ENCODE measurements at places on chromosomes 3 and 15.

DNA sequence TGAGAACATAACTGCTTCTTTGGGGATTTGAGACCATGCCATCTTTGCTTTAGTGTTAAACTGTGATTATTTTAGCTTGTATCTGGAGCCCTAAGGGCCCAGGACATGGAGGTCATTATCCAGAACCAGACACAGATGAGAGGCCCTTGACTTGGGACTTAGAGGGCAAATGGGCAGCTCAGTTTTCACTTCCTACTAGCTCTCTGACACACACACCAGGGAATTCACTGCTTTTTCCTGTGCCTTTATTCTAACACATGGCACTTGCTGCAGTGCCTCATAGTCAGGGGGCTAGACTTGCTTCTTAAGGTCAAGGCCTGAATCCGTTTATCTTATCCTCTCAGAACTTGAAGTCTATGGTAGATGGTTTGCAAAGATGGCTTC is 33.3 kb downstream of the AMOTL2 start:
- no peak for DNase-seq

- no peak for DNase-seq
These were observed 71.9 kb downstream of the PGPEP1L start for GRCh38 chr15:98935736-98936135.

- DNase-seq, result no peak
These were observed 22.5 kb downstream of the RIOX2 start for GRCh38 chr3:97949743-97950142.

GRCh38 chr3:143241481-143241951 is 121.9 kb downstream of the CHST2 start:
- no peak for DNase-seq

DNA sequence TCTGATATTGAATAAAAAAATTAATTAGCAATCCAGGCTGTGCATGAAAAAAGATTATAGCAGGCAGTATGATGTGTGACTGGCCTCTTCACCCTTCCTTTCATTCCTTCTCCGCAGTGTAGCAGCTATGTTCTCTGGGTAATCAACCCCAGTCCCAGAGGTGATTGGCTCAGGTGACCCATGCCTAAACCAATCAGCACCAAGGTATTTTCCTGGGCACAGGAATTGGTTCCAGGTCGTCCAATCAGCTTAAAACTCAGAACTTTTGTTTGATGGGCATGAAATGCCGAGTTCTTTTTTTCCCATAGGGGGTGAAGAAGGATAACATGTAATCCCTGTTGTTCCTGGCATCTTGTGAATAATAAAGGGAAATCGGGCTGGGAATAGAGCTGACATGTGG is 5.8 kb upstream of the BNC1 start:
- DNase-seq, result no peak

DNA sequence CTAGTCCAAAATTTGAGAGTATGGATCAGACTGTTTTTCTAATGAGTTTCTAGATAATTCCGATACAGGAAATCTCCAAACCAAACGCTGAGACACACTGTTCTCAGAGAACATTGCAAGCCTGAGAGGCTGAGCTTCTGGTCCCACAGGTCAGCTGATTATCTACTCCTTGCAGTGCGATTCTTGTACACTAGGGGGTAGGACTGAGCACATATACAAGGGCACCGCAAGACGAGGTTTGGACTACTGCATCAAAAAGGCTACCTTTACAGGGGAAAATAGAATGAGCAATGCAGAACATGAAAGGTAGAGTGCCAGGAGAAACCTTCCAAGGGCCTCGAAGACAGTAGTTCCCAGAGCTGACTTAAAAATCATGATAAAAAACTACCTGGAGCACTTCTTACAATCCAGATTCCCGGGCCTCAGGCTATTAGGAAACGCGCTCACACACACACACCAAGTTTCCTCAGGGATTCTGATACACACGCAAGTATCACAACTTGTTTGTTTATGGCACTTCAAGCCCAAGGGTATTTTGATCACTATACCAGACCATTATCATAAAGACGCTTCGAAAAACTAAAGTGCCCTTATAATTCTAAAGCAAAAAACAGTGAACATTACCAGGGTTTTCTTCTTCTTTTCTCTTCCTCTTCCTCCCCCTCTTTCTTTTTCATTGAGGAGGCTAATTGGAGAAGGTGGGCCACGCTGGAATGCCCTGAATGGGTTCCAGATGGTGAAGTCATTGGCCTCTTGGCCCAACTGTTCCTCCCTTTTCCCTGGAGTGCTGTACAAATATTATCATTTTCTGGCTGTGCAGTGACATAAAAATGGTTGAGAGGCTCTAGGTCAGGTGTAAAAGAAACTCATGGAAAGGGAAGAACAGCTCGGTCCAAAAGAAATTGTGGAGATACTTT is 61.8 kb downstream of the SLC12A8 start:
- DNase-seq, result no peak

GRCh38 chr15:88913850-88914169 is 631 bp upstream of the MFGE8 start:
- DNase-seq, result no peak

DNA sequence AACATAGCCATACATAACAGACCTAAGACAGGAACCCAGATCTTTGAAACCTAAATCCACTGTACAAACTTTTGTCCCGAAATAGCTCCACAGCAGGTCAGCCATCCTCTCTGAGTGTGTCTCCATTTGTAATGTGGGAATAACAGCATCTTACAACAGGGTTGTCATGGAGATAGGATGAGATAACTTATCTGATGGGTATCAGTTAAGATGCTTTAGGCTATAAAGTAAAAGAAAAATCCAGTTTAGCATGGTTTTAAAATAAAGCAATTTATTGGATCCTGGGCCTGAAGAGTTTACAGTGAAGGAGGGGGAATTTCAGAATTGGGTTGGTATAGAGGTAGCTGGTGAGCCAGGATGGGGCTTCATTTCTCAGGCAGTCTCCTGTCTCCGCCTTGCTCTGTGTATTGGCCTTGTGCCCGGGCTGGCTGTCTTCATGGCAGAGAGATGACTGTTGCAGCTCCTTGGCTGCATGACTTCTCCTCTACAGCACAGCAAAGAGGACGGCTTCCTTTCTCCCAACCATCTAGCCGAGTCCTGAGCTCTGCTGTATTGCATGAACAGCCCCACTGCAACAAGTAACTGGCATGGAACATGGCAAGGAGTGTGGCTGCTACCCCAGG is 131.9 kb upstream of the PROK2 start:
- DNase-seq, result no peak

- no peak for DNase-seq
These were observed 31.8 kb downstream of the RAB6B start for GRCh38 chr3:133863911-133864310.

- no peak for DNase-seq
These were observed 36.7 kb upstream of the SECISBP2L start for GRCh38 chr15:49082960-49083359.

DNA sequence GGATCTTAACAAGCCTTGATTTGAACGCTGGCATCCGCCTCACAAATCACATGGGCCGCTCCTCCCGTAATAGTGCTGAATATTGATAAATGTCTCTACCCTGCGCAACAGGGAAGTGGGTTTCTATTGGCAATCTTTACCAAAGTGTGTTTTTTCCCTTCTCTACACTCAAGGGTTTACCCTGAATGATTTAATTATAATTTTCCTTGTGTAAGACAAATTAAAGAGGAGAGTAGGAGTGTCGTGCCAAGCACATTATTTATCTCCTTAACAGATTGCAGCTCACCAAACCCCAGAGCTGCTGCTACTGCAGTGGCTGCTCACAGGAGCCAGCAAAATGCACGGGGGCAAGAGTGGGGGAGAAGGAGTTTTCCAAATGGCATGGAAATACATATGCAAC is 545.8 kb downstream of the FOXP1 start:
- no peak for DNase-seq

DNA sequence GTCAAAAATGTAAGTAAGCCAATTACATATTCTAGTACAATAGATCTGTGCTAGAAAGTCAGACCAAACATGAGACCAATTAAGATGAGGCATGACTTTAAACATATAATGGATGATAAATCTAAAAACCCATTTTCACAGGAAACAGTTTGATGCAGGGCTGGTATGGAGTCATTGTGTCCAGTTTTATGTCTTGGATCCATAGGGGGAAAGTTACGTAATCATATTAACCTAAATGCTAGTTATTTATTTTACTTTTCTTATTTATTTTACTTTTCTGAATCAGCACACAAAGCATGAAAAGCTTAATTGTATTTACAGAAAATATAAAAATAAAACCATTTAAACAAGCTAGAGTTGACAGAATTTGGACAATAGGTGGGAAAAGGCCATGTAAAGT is 26.3 kb upstream of the TMCC1 start:
- DNase-seq, result no peak

DNA sequence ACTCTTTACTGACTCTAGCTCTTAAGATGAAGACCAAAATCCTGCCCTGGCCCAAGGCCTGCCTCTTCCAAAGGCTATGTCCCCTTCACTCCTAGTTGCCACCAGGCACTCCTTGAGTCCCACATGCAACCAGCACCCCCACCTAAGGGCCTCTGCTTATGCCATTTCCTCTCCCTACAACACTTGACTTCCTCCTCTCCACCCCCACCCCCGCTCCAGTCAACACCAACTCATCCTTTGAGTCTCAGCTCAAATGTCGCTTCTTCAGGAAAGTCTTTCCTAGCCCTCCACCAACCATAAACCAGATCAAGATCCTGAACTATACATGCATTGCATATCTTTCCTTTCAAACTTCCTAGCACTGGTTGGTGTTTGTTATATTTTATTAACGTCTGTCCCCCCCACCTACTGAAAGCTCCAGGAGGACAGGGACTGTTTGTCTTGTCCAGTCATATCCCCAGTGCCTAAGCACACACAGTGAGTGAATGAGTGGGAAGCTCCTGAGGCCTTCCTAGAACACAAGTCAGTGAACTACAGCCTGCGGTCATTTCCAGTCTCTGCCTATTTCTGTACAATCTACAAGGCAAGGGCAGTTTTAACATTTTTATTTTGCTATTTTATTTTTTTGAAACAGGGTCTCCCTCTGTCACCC is 7.3 kb downstream of the TBC1D2B start:
- DNase-seq, result no peak

DNA sequence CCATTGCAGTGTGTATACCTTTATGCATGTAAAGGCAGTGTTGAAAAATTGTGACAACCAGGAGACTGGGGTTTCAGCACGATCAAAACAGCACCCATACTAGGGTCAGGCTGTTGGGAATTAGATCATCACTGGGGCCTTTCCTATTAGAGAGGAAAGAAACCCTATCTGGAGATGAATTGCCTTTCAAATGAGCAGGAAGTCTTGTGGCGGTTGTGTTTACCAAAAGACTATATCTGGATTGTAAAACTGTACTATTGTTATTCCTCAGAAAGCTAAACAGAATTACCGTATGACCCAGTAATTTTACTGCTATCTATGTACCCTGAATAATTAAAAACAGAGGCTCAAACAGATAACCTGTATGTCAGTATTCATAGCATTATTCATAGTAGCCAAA is 10.1 kb downstream of the UBE2E1 start:
- no peak for DNase-seq

All from stimulated activated CD8-positive, alpha-beta memory T cell treated with anti-CD3 and anti-CD28 coated beads, Interleukin-4, amount 100 ng/mL, for 1 hour (primary cell).